HCT116 (cell line): ENCODE measurements at places on chromosomes 16 and 17. TPM values are rescaled to one million over a fixed set of nuclear protein-coding genes. Genes with fewer than 3 reads are reported as not detected.

The GNG13 gene
- not detected for total RNA-seq

The HCRT gene
- not detected for total RNA-seq

The PRSS36 gene
- total RNA-seq, result not detected

The SMIM5 gene
- 0.12 TPM for total RNA-seq

The ETV4 gene
- total RNA-seq, result 51.5 TPM

The TBC1D3H gene
- not detected for total RNA-seq

The PRR35 gene
- total RNA-seq, result not detected

The SCGB1C2 gene
- total RNA-seq, result not detected
